ENCODE measurements at places on chromosomes 12 and 14.

DNA sequence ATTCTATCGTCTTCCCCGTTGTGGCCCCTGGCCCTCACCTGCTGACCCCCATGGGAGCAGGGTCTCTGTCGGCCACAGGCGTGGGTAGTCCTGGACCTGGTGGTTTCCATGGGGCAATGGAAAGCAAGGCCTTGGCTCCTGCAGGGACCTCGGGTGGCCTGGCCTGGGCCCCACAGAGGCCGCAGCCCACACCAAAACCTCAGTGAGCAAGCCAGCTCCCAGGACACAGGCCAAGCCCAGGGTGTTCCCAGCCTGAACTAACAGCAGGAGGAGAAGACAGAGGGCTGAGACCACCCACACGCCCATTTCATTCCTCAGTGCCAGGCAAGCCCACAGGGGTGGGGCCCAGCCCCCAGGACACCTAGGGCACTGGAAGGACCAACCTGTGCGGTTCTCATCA, 16.9 kb downstream of the ABCB9 start:
- no peak for DNase-seq

DNA sequence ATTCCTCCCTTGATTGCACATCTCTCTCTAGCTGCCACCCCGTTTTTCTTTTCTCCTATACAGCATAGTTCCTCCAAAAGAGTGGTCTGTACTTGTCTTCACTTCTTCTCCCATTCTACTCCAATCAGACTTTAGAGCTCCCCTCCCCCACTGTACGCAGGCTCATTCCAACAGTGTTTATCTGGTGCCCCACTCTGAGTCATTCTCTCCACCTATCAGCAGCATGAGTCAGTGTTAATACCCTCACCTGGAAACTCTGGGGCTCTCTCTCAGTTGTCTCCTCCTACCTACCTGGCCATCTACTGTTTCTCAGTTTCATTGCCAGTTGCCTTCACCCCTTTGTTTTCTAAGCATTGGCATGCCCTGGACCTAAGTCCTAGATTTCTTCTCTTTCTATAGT, 175.1 kb upstream of the ARHGAP5 start:
- no peak for DNase-seq

GRCh38 chr14:100861188-100861936, 35.4 kb downstream of the MEG3 start:
- no peak for DNase-seq

DNA sequence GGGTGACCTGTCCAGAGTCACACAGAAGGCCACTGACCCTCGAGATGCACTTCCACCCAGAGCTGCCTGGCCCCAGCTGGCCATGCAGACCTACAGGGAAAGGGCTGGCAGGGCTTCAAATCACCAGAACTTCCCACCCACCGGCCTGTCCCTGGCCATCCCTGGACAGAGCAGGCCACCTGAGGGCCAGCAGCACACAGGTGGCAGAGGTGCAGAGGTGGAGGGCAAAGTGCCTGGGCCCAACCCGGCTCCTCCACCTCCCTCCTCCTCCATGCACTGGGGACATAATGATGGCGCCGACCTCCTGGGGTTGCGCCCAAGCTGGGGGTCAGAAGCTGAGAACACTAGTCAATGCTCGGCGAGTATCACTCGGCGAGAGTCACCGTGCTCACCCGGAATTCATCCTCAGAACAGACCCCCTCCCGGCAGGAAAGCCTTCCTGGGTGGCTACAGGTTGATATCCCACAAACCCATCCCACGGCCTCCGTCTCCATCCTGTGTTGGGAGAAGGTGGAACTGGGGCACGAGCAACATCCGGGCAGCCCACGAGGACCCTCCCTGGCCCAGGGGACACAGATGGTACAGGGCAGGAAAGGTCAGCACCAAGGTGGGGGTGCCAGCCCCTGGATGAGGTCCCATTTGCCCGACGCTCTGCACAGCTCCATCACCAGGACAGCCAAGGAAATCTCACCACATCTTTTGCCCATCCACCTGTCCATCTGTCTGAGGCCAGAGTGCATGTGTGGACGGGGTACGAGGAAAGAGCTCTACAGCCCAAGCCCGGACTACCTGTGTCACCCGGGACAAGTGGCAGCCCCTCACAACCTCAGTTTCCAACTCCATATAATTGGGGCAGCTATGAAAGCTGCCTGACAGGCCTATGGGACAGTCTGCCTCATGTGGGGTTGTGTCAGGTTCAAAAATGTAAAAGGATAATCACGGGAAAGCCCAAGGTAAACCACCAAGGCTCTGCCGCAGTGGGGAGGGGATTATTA, 10.8 kb downstream of the BEGAIN start:
- DNase-seq = no peak

DNA sequence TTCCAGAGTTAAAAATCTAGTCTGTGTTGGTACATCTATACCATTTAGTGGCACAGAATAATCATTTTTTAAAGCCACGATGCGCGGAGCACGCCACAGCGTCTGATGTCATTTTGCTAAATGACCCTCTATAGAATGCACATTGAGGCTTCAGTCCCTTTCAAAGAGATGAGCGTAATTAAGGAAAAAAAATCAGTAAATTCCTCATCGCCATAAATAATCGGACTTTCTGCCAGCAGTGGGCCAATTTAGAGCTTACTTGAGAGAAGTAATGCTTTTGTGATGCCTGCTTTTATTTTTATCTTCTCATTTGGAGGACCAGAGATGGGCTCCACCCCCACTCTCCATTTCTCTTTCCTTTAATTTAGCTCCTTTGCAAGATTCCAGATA, 4.0 kb downstream of the ASCL1 start:
- no peak for DNase-seq

DNA sequence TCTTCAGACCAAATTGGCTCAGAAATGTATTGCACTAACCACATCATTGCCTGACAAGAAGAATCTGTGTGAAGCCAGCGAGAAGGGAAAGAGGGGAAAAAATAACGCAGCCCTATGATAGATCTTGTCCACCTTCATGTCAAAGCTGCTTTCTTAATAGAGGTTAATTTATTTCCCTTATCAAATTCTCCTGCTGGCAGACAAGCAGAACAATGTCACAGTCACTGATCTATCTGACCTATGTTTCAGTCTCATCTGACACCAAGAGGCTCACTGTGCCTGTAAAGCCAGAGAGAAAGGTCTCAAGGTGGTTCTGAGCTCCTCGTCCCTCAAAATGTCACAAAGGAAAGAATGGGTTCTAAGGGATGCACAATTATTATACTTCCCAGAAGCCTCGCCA, 190.2 kb upstream of the NOS1 start:
- DNase-seq = no peak

- DNase-seq = no peak
Observed at GRCh38 chr14:98906123-98906995, 365.6 kb downstream of the BCL11B start.

GRCh38 chr12:121499929-121500793, 80.7 kb downstream of the KDM2B start:
- DNase-seq = no peak

GRCh38 chr12:116262741-116263140, 14.8 kb downstream of the MED13L start:
- no peak for DNase-seq

- no peak for DNase-seq
Observed at GRCh38 chr12:49541911-49542505, 3.2 kb downstream of the KCNH3 start.

DNA sequence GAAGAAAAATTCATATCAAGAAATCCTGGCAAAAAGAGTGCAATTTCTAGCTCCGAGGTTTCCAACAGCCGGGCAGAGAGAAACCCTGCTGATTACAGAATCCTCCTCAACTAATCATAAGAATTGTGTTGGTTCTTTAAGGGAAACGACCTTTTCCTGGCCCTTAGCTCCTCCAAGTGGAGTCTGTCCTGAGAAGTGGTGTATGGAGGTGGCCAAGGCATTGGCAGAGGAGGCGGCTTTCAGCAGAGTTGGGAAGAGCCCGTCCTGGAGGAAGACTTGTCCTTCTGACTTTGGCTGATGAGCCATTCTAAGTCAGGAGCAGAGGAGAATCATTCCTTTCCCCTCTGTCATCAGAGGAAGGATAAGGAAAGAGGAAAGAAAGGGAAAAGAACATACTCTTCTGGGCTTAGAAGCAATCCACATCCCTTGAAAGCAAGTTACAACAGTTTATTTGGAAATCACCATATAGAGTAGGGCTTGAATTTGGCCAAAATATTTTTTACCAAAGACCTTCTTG, 46.5 kb upstream of the PTCSC3 start:
- DNase-seq = no peak

- DNase-seq = no peak
Observed at GRCh38 chr12:132771126-132771838, 9.7 kb upstream of the ANKLE2 start.

GRCh38 chr12:13200841-13201240, 4.3 kb downstream of the EMP1 start:
- no peak for DNase-seq

DNA sequence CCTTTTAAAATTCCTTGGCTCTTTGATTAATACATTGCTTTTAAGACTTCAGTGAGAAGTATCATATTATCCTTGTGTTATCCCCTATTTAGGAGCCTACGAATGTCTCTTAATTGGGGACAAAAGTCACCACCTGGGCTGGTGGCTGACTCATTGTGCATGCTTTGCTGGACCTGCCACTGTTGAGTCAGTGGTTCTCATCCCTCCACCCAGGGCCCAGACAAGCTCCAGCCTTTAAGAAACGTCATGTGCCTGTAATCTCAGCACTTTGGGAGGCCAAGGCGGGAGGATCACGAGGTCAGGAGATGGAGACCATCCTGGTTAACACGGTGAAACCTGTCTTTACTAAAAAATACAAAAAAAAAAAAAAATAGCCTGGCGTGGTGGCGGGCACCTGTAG, 57.9 kb downstream of the OTX2 start:
- DNase-seq = no peak

DNA sequence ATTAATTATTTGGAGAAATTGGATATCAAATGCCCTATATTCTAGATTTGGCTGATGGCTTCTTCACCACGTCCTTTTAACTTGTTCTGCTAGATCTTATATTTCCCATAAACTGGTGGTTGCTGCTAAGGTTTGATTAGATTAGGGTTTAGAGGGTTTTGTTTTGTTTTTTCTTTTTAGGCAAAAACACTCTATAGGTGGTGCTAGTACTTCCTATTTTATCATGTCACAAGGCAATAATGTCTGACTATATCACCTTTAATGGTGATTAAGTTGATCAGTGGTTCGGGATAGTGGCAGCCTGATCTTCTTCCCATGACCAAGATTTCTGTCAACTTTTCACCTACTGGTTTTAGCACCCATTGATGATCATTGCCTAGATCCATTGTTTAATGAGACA, 455.1 kb downstream of the RAD51B start:
- DNase-seq = no peak

GRCh38 chr12:85527192-85527591, 247.2 kb downstream of the ALX1 start:
- DNase-seq = no peak

DNA sequence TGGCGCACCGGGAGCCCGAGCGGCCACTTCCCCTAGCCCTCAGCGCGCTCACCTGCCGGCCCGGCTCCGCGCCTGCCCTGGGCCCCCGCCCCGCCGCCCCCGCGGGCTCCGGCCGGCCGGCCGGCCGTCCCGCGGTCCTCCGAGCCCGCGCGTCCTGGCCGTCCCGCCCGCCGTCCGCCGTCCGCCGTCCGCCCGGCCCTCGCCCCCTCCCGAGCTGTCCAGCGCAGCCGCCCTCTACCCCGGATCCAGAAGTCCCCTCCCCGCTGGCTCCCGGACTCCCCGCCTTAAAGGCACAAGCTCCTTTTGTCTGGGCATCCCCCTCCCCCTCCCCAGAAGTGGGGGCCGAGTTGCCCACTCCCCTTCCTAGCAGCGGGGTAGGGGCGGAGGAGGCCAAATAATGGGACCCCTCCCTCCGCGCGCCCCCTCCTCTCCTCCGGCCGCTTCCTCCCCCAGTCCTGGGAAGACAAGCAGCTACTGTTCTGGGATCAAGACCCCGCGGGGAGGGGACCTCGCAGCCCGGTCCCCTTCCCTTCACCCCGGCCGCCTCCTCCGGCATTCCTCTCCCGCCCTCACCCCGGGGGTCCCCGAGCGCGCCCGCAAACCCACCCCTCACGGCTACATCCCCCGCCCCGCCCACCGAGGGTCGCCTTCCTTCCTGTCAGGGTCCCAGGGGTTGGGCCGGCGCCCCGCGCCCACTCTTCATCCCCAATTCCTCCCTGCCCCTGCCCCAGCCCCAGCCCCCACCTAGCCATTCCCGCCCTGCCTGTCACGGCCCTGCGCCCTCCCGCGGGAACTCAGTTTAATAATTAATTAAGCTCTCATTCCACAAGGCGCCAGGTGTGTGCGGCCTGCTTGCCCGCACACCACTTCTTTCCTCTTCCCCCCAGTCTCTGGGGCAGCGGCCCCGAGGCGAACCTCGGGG, at the start of gene ADCY6:
Gene ADCY6 (minus strand): TSS at position 236 of the 922 bp plus-strand sequence. CDS start 5,655 bp downstream, outside the sequence.
- no peak for DNase-seq

- DNase-seq = no peak
Observed at GRCh38 chr12:65903691-65904383, 79.6 kb downstream of the HMGA2 start.

GRCh38 chr12:56581418-56582145, 48.5 kb downstream of the BAZ2A start:
- no peak for DNase-seq
